ENCODE measurements at places on chromosomes 7 and 10.

- DNase-seq = no peak
These were observed 89.2 kb downstream of the CARD11 start for GRCh38 chr7:2954433-2954853.

GRCh38 chr7:116942504-116942903 lies 10.8 kb upstream of the ST7 start:
- DNase-seq = no peak

DNA sequence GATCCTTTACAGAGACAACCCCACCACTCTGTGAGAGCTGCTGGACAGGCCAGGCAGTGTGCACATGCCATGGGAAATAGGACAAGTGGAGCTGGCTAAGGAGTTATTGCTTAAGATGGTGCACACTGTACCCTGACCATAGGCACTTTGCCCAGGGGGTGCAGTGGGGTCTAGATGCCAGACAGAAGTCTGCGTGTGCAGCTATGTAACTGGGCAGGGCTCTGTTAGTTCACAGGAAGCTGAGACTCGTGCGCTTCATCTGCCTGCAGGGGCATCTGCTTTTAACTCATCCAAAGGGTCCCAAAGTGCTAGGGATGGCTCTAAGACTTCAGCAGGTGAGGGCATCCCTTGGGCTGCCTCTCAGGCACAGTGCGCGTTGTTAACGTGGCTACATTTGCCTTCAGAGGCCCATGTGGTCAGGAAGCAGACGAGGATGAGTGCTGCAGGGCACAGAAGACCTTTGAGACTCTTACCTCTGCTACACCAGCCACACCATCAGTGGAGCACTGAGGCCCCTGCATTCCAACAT lies 77.7 kb upstream of the GPR26 start:
- DNase-seq = no peak

GRCh38 chr10:15472431-15473395 lies 101.6 kb upstream of the FAM171A1 start:
- DNase-seq = no peak

DNA sequence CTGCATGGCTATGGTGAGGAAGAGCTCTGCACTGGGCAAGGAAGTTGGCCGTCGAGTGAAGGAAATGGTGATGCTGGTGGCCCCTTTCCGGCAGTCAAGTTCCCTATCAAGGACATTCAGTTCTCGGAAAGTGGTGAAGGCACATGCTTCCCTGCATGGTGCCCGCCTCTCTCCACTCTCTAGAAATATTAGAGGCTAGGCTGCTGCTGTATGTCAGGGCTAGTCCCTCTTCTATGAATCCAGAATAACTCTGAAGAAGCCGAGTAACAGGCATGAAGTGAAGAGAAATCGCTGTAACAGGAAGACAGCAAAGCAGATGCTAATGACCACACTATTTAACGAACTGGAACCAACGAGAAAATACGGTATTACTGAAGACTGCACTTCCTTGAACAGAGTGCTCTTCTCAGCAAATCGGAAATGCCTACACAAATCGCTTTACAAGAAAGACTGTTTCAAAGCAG lies 5.4 kb downstream of the IDI1 start:
- no peak for DNase-seq

Measured in GM12891 (cell line).